ENCODE measurements at places on chromosomes 2 and 18.

DNA sequence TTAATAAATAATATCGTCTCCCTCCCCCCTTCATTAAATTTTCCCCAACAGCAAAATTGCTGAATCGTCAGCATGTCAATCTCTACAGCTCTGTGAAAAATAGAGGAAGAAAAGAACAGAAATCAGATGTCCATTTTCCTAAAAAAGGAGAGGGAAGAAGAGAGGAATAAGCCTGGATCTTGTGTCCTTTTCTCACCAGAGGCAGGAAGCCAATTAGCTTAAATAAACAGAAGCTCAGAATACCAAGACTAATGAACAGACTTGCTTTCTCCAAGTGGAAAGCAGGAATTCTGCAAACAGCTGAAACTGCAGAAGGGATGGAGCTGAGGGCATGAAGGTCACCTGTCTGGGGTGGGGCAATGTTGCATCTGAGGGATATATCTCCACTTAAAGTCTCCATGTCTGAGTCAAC, 265.7 kb downstream of the CCDC85A start:
- DNase-seq = no peak

GRCh38 chr18:23689616-23690504, 607 bp downstream of the LAMA3 start:
- DNase-seq = no peak

GRCh38 chr18:62678847-62679485, 36.4 kb upstream of the PHLPP1 start:
- no peak for DNase-seq

DNA sequence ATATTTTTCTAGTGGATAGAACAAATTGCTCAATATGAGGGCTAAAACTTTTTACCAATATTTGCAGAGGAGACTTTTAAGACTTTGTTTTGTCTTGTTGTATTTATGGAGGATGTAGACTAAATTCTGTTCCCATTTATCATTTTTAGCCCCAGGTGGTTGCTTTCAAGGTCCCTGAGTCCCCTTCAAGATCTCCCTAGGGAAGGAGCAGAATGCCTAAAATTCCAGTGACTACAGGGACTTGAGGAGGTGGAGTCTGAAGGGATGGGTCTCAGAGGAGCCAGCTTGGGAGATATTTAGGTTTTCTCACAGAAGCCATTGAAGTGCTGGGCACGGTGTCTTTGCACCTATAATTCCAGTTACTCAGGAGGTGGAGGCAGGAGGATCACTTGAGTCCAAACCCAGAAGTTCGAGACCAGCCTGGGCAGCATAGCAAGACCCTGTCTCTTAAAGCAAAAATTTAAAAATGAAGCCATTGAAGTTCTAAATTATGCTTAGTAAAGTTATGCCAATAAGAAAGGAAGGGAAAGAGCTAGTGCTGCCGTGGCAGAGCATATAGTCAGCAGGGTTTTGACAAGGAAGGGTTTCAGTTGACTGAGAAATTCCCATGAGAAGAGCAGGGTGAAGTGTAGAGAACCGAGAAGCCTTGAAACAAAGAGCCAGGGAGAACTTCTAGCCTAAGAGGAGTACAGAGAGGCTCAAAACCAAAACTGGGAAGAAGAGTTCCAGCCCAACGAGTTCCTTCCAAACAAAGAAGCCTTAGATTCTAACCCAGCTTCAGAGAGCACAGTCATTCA, 43.4 kb downstream of the COMMD1 start:
- DNase-seq = peak; percentile 93

DNA sequence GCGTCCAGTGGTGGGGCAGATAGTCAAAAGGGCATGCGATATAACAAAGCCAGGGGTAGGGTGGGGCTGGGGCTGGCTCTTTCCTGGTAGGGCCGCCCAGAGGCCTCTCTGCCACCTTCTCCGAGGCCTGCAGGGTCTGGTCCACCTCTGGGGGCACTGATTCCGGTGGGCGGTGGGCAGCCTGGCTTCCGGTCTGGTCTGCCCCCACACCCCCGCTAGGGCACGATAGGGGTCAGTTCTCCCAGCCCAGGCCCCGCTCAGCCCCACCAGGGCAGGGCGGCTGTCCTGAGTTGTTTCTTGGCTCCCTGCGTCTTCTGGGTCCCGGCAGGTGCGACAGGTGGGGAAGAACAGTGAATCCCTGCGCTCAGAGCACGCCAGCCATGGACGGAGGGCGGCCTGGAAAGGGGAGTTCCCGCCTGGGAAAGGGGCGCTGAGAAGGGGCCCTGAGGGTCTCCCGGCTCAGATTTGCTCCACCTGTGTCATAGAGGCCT, 707 bp upstream of the ERFE start:
- no peak for DNase-seq

DNA sequence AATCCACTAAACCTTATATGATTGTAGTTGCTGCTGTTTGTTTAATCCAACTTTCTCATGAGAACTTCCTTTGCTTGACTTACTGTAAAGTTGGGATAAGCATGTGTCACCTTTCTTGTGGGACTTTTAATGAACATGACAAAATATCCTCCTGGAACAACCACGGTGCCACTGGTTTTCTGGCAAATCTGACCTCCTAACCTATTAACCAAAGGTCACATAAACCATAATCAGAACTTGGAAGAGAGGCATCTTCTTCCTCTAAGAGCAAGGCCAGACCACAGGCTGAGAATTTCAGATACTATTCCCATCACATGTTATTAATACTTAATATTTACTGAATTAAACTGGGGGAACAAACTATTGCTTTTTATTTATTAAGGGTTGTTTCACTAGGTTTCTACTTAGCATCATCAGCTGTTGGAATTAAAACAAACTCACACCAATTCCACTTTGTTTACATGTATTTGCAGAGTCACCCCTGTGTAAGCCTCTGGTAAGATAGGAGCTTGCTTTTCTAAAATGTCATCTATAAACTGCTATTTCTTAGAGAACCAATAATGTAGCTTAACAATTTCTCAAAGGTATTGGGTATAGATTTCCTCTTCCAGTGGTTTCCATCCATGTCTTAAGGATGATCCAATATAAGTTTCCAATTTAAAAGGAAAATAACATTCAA, 2.2 kb downstream of the SLC40A1 start:
- DNase-seq = no peak

All from trophoblast cell (in vitro differentiated cells and primary cell).